ENCODE measurements at places on chromosomes 1 and 21.

DNA sequence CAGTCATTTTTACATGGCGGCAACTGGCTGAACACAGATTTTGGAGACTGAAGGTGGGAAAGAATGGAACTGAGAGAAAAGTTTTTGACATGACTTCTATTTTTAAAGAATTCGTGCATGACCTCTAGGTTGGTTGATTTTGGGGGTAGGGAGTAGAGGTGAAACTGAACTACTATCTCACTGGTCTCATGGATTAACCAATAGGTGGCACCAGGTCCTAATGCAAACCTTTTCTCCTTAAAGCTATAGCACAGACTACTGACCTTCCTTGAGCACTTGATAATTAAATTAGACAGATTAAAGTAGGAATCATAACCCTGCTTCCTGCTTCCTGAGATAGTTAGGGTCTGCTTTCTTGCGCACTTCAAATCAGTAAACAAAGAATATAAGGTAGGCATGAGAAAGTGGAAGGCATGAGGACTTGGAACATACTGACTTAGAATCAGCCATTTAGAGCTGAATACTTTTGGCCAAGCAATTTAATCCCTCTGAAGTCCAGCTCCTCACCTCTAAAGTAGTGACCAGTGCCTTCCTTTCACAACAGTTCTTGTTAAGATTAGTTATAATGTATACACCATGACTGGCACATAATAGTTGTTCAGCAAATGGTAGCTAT, 206.0 kb downstream of the CENPF start:
- no peak for DNase-seq

- DNase-seq = no peak
Measured at GRCh38 chr21:18245464-18245967, 883 bp downstream of the CHODL start.

- no peak for DNase-seq
Measured at GRCh38 chr21:41754479-41754891, 12.4 kb downstream of the RIPK4 start.

- no peak for DNase-seq
Measured at GRCh38 chr1:19028110-19028509, 71.6 kb upstream of the IFFO2 start.

GRCh38 chr1:192810253-192810880, 1.5 kb downstream of the RGS2 start:
- DNase-seq = no peak

- DNase-seq = no peak
Measured at GRCh38 chr1:66563094-66563800, 29.3 kb downstream of the SGIP1 start.

GRCh38 chr1:107263291-107263915, 122.6 kb downstream of the NTNG1 start:
- no peak for DNase-seq

DNA sequence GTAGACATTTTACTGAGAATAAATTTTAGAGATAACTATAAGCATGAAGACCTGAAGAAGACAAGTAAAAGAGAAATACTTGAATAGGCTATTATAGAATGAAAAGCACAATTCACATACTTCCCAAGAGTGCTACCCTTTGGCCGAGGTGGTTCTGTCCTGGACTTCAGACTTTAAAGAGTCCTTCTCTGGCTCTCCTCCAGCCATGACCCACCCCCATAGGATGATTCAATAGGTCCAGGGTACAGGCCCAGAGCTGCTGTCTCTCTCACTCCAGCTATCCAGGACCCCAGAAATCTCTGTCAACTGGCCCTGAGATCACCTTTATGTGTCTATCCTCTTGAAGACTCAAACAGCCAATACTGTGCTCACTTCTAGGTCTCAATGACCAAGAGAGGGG, 1.3 kb upstream of the SMCP start:
- no peak for DNase-seq

DNA sequence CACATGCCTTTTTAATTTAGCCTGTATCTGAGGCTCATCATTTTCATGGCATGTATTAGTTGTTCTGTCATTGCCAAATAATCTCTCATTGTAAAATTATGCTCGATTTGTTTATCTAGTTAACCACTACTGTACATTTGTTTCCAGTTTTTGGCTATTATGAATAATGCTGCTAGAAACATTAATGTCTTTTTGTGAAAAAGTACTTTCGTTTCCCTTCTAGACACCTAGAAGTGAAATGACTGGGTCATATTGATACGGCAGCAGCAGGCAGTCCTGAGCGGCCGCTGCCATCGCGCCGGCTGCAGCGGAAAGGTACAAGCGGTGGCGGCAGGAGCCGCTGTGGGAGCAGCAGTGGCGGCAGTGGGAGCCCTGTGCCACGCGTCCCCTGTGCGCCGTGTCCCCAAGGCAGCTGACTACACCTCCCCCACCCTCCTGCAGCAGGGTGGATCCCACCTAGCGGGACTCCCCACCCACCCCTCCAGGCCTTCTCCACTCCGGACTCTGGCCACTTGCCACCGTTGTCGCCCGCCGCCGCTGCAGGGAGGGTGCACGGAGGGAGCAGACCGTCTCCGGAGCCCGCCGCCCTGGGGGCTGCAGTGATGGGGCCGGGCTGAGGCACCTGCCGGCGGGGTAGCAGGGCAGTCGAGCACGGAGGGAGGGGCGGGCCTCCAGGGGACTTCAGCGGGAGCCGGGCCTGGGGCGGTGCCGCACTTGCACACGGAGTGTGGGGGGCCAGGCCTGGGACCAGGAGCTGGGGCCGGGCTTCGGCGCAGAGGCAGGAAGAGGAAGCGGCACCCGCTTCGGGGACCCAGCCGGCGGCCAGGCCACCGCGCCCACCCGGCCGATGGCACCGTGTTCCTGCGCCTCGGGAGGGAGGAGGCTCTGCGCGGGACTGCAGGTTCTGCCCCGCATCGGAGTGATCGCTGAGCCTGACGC, 66.8 kb upstream of the RGS7 start:
- DNase-seq = no peak

GRCh38 chr1:76231320-76231719, 156.8 kb downstream of the ST6GALNAC3 start:
- no peak for DNase-seq

DNA sequence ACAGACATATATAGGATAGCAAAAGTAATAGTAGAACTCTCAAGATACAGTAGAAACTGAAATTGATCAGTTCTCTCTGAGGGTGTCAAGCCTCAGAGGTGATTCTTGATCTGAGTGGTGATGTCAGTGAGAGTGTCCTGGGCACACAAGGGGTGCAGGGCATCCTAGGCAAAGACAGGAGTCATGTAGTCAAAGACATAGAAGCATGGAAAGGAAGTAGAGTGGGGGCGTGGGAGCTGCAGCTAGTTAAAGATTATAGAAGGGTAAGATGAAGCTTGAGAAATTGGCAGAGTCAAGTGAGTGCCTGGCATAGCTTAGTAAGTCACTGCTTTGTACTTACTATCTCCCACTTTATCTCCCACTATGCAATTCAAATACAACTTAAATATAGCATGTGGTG, 22.8 kb downstream of the CDC7 start:
- no peak for DNase-seq

- no peak for DNase-seq
Measured at GRCh38 chr1:243792401-243792800, 57.6 kb downstream of the AKT3 start.

DNA sequence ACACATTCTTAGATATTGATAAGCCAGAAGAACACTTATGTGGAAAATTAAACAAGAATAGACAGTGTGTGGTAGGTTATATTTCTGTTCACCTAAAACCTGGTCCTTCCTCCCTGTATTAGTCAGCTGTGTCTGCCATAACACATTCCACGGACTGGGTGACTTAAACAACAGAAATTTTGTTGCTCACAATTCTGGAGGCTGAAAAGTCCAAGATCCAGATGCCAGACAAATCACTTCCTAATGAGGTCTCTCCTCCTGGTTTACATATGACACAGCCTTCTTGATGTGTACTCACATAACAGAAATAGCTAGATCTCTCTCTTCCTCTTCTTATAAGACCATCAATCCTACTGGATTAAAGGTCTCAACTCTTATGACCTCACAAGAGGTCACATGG, 25.7 kb downstream of the JMJD4 start:
- no peak for DNase-seq

- no peak for DNase-seq
Measured at GRCh38 chr1:219387211-219387610, 213.5 kb downstream of the LYPLAL1 start.

DNA sequence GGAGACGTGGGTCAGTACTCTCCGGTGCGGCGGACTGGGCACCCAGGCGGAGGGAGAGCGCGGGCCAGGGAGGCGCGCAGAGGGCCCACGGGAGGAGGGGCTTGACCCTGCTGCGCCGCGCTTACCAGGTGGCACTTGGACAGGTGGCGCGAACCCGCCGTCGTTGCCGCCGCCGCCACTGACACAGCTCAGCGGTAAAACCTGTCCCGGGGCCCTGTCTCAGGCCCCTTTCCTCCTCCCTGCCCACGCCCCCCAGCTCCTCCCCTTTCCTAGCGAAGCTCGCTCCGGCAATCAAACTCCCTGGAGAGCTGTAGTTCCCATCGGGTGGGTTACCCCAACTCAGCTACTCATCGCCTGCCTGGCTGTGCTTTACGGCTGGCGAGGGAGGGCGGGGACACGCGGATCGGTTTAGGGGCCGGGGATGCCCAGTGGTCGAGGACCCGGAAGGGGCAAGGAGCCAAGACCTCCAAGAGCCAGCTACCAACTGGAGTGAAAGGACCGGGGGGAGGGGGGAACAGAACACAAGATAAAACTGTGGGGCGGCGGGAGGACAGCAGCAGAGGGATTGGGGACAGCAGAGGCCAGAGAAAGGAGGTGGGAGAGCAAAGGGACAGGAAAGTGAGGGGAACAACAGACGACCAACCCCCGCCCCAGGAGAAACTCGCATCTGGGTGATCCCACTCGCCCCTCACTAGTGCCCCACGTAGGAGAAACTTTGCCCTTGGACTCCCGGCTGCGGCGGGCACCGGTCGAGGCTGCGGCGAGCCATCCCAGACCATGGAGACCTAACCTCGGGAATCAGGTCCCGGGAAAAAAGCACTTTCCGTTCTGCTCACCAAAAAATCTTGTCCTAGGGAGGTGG, 2.9 kb downstream of the GFI1 start:
- no peak for DNase-seq

GRCh38 chr1:184101141-184101540, 49.6 kb downstream of the TSEN15 start:
- no peak for DNase-seq

DNA sequence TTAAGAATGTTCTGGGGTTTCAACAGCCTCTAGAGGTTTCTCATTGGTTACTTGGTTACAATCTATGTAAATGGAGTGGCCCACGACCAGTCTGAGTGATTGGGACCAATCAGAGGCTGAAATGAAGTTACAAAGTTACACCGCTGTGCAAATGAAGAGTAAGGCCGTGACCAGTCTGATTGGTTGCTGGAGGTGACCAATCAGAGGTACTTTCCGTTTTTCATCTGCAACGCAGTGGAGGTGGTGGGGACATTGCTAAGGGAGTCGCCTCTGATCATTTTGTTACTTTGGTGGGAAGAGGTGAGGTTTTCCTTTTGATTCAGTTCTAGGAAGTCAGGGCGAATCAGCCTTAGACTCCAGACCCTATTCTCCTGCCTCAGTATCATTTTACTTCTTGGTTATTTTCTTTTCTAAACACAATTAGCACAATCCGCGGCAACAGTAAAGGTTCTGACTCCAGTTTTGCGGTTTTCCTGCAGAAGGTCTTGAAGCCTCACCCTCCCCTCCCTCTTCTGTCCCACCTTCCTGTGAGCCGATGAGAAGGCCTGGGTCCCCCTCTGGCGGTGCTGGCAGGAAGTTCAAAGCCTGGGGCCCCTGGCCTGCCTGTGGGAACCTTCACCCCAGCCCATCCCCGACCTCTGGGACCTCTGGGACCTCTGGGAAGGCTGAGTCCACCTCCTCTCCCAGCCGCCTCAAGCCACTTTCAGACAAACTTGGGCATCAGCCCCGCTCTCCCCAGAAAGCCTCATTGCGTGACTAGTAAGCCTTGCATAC, 38.7 kb upstream of the TTC34 start:
- peak; percentile 13 for DNase-seq

- no peak for DNase-seq
Measured at GRCh38 chr1:70227439-70227838, 6.3 kb downstream of the SRSF11 start.

DNA sequence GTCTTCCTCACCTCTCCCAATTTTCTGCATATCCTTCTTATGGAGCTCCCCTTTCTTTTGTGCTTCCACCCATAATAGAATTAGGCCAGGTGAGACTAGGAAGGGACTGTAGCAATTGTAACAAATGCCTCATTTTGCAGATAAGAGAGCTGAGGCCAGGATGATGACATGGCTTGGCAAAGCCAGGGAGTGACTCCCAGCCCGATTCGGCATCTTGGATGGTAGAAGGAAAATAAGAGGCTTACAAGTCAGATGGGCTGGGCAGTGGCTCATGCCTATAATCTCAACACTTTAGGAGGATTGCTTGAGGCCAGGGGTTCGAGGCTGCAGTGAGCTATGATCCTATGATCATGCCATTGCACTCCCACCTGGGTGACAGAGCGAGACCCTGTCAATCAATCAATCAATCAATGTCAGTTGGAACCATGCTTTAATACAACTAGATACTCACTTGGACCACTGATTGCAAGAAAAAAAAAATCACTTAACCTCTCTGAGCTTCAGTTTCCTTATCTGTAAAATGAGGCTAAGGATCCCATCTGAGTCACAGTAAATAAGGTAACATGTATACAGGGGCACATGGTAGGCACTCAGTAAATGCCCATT, 51.6 kb downstream of the PLEKHA6 start:
- no peak for DNase-seq

DNA sequence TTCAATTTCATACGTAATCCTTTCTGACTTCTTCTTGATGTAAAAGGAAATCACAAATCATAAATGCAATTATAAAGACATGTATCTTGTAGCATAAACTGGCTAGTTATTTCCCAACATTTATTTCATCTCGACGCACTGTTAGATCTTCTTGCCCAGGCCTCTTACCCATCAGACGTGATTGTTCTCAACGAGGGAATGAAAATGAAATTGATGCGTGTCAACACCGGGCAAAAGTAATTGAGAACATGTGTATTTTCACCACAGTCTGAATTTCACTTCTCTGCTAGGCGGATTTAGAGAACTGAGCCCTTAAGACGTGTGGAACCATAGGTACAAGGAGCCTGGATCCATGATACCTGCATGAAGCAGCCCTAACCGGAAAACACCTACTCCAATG, 519.7 kb downstream of the KCNT2 start:
- no peak for DNase-seq

GRCh38 chr1:240278082-240278481, 186.4 kb downstream of the FMN2 start:
- no peak for DNase-seq

DNA sequence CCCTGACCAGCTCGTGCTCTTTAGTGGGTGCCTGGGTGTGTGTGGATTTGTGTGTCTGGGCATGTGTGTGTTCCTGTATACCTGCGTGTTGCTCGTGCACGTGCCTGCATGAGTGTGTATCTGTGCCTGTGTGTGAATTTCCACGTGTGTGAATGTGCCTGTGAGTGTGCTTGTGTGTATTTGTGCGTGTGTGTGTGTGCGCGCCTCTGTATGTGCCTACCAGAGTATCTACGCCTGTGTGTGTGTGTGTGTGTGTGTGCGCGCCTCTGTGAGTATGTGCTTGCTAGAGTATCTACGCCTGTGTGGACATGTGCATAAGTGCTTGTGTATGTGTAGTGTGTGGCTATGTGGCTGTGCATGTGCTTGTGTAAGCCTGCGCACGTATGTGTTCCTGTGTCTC, 691 bp upstream of the SELENBP1 start:
- DNase-seq = no peak

GRCh38 chr1:192376374-192376773, 59.6 kb downstream of the RGS21 start:
- no peak for DNase-seq

GRCh38 chr1:44236490-44237272, 23.4 kb downstream of the DMAP1 start:
- DNase-seq = no peak
